GM13976 (cell line): ENCODE measurements at places on chromosomes 1 and 21.

DNA sequence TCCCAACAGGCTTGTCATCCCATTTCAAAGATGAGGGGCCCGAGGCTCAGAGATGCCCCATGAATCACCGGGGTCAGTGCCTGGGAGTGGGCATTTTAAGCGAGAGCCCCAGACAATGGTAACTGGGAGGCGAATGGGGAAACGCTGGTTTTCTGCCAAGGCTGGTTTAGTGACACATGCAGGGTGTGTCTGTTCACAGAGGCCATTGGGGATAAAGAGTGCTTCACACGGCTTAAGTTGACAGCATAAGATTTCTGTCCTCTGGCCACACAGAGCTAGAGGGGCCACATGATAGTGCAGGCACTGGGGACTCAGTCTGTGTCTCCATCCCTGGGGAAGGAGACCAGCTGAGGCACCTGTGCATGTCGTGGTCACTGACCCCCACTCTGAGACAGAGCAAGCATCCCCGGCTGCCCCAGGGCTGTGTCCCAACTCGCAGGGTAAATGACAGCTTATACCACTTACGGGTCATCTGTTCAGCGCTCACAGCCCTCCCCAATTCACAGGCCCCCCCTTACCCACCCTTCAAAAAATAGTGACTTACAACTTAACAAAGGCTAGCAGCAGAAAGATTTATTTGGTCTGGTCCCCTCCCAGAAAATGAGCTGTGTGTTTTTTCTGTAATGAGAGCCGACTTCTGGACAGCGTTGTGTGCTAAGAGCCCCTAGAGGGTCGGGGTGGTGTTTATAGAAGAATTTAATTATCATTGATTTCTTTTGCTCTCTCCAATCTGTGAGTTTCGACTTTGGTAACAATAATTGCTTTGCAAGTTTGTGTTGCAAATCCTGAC, 34.9 kb upstream of the ARHGEF16 start:
- DNase-seq = no peak

- DNase-seq = no peak
Observed at GRCh38 chr1:115685029-115685705, 43.4 kb downstream of the VANGL1 start.

DNA sequence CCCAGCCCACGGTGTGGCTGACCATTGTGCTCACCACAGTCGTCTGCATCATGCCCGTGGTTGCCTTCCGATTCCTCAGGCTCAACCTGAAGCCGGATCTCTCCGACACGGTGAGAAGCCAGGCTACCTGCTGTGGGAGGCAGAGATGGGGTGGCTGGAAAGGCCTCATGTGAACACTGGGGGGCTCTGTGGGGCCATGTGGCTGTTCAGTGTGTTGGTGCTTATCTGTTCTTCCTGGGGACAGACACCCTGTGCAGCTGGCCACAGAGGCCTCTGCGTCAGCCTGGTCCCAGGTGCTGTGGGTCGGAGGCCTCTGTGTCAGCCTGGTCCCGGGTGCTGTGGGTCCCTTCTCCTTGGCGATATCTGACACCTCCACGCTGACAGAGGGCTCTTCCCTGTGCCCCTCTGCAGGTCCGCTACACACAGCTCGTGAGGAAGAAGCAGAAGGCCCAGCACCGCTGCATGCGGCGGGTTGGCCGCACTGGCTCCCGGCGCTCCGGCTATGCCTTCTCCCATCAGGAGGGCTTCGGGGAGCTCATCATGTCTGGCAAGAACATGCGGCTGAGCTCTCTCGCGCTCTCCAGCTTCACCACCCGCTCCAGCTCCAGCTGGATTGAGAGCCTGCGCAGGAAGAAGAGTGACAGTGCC, 23.2 kb downstream of the ATP8B2 start:
- peak; percentile 56 for DNase-seq

- no peak for DNase-seq
Observed at GRCh38 chr1:238710697-238711096, 675.7 kb upstream of the CHRM3 start.
